ENCODE measurements at places on chromosomes 1 and 21.

DNA sequence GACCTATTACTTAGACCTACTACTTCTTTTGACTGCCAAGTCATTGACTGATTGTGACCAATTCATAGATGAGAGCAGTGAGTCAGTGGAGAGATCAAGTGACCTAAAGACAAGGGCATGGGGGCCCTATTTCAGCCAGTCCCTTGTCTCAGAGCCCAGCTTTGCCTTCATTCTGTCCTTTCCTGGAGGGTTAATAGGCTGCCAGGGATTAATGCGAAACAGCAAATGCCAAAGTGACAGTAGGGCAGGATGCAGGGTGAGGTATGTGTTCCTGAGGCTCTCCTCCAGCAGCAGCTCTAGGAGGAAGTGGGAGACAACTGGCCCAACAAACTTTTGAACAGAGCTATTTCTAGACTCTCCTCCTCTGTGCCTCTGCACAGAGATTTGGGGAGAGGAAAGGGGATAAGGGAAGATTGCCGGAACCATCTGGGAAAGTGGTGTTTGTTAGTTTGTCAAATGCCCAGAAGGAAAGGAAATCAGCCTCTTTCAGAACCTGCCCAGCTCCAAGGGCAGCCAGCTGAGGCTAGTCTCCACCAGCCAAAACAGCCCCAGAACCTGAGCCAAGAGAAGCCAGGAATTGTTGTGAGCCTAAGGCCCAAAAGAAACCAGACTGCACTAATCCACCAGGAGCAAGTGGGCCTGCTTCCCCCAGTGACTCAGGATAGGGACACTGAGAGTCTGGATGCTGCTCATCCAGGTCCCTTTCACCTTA is 4.9 kb upstream of the S100A3 start:
- no peak for DNase-seq

DNA sequence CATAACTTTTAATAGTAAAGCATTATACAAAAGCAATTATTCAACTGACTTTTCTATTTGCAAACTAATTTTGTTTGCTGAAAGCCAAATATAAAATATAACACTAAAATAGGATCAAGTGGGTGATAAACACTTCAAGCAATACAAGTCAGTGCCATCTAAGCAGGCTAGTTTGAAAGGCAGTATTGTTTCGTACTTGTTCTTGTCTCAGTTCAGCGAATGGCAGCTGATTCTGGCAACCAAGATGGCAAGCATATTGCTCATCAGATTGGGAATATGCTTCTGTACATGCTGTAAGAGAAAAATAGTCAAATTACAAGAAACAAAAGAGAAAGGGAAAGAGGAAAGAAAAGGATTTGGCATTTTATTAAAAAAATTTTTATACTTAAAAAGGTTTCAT is 7.5 kb downstream of the TMEM59 start:
- no peak for DNase-seq

- DNase-seq, result no peak
Measured at GRCh38 chr1:11307852-11308251, 34.9 kb downstream of the UBIAD1 start.

DNA sequence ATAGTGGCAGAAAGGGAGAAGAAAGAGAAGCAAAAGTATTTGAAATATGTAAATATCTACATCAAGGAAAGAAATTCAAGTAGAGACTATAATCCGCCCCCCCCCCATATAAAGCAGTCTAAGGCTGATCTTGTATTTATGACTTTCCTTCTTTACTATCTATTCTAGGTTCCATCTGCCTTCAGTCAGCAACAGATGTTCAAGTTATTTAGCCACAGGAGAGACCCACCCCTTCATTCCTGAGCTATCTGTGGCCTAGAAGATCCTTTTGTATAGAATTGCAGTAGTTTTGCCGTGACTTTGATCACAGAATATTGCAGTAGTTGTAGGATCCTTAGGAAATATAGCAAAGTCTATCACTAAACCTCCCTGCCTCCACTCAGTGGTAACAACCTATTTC is 10.7 kb upstream of the BSDC1 start:
- no peak for DNase-seq

DNA sequence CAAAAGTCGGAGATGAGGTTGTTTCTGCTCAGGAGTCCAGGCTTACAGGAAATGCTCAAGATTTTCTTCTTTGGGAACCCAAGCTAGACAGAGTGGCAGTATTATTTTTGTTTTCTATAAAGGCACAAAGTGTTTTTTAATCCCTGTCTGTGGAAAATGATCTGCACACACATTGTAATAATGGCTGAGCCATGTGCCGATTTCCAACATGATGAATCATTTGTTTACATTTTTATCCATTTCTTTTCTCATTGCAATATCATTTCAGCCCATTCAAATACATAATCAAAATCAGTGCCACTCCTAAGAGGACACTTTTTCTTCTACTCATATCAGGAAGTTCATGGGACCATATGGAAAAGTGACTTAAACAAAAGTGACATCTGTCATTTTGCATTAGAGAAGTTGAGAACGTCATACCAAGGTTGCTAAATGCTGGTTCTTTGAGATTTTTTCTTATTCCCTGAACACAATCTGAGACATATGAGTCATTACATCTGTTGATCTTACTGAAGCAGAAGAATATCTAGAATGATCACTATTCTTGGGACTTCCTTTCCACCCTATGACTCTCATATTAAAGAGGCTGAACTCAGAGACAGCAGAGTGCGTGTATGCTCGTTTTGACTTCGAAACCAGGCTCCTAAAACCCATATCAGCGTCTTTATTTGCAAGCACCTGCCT is 44.9 kb downstream of the ACTA1 start:
- no peak for DNase-seq

All from H7 (cell line).